ENCODE measurements at places on chromosomes 13 and 19.

DNA sequence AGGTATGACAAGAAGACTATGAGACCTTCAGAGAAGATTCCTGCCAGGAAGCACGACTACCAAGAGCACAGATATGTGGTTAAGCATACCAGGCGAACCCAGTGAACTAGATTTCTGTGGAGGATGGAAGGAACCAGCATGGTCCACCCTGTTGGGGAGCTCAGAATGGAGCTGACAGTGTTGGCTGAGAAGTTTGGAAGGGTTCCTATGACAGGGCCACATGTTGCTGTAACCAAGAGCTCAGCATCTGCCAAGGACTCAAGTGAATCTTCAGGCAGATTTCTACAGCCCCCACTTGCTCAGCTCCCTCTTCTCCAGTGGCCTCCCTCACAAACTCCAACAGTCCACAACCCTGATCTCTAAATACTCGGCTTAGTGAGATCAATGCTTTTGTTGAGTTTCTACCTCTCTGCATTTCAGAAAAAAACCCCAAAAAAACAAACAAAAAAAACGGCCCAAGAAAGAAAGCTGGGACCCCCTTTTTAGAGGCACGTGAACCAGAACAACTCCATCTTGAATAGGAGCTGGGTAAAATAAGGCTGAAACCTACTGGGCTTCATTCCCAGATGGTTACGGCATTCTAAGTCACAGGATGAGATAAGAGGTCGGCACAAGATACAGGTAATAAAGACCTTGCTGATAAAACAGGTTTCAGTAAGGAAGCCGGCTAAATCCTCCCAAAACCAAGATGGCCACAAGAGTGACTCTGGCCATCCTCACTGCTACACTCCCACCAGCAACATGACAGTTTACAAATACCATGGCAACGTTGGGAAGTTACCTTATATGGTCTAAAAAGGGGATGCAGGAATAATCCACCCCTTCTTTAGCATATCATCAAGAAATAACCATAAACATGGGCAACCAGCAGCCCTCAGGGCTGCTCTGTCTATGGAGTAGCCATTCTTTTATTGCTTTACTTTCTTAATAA is 691.1 kb downstream of the UQCRFS1 start:
- no peak for DNase-seq

DNA sequence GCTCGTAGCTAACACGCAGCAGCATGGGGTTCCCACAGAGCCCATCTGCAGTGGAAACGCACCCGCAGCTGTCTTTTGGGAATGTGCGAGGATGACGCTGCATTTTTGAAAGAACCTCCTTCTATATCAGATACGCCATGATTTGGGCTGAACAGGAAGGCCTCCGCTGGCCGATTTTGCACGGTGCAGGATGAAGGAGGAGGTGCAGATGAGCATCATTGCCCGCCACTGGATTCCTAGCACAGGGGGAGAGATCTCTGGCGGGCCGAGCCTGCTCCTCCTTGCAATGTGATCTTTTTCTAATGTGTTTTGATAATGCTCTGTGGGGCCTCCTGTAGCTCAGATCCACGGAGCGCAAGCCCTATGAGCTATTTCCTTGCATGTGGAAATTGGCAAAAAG is 55.5 kb downstream of the EFNB2 start:
- no peak for DNase-seq

- DNase-seq = no peak
These were observed 83.5 kb downstream of the PCDH9 start for GRCh38 chr13:67146523-67147130.

DNA sequence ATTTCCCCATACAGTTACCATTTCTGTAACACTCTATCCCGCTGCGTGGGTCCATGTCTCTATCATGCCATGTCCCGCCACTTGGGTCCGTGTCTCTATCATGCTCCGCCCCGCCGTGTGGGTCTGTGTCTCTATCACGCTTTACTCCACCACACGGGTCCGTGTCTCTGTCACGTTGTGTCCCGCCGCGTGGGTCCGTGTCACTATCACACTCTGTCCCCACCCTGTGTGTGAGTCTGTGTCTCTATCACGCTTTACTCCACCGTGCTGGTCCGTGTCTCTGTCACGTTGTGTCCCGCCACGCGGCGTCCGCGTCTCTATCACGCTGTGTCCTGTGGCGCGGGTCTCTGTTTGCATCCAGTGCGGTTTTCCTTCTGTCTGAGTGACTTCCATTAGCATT is 11.6 kb downstream of the ADPRHL1 start:
- DNase-seq = no peak

DNA sequence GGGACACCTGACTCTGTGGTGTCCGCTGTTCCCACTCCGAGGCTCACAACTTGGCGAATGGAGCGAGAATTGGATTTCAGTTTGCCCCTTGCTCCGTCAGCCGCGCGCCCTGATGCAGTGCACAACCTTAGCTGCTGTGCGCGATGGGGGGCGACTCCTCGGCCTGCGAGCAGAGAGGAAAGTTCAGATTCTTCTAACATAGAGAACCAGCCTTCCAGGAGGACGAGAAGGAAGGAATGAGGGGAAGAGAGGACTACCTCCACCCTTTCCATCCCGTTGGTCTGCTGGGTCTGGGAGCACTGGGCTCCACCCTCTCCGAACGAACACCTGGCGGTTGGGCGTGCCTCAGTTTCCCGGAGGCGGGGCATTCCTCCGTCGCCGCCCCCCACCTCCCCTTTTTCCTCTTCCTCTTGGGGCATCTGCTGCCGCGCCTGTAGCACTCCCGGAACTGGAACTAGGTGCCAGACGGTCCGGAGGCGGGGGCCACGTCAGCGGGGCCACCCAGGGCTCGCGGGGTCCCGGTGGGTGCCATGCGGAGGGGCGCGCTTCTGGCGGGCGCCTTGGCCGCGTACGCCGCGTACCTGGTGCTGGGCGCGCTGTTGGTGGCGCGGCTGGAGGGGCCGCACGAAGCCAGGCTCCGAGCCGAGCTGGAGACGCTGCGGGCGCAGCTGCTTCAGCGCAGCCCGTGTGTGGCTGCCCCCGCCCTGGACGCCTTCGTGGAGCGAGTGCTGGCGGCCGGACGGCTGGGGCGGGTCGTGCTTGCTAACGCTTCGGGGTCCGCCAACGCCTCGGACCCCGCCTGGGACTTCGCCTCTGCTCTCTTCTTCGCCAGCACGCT is at the start of gene KCNK6:
TSS of gene KCNK6 (plus strand) at position 425 of the 838 bp plus-strand sequence. CDS start at position 531, 106 bp downstream.
- peak; percentile 38 for DNase-seq

DNA sequence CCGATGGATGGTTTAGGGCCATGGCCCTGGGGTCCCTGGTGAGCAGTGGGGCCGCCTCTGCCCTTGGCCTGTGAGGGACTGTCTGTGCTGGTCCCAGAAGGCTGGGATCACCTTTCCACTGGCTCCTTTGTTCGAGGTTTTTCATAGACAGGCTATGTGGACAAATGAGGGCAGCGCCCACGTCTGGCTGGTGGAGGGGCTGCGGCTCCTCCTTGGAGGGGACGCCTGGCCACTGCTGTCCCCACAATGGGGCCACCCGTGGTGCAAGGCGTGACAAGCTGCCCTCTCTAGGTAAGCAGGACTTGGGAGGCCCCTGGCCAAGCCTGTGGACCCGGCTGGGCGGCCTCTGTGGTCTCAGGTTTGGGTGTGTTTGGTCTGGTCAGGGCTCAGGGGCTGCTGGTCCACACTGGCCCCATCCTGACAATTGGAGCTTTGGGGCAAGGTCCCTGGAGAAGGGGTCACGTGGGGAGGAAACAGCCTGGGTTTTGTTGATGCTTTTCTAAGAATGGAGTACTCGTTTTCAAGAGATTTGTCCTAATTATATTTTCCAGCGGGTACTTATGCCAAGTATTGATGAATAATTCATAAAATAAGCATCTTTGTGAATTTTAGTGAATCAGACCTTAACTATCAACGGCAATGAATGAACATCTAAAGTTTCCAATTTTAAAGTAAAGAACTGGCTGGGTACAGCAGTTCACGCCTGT is 33.3 kb downstream of the MCF2L start:
- DNase-seq = peak; percentile 77

- DNase-seq = no peak
These were observed 487.6 kb downstream of the COG6 start for GRCh38 chr13:40143106-40143505.

DNA sequence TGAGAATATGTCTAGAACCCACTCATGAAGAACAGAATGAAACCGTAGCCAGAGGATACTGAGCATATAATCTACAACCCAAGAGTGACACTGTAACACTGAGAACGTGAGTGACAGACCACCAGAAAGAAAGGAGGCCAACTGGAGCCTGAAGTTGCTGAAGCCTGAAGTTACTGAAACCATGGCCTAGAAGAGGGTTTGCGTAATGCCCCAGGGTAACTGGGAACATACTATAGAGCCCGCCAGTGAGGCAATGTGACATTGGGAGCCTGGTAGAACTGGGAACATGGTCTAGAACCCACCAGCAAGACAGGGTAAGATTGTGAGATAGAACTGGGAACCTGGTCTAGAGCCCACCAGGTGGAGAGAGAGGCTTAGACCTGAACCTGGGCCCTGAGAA is 15.5 kb upstream of the TNFSF14 start:
- DNase-seq = no peak

- DNase-seq = no peak
These were observed 4.7 kb downstream of the CNOT3 start for GRCh38 chr19:54142166-54142780.

GRCh38 chr19:7670150-7670783 is 1.4 kb downstream of the RETN start:
- peak; percentile 71 for DNase-seq

- DNase-seq = no peak
These were observed 35.2 kb downstream of the FAM216B start for GRCh38 chr13:42816538-42816937.

DNA sequence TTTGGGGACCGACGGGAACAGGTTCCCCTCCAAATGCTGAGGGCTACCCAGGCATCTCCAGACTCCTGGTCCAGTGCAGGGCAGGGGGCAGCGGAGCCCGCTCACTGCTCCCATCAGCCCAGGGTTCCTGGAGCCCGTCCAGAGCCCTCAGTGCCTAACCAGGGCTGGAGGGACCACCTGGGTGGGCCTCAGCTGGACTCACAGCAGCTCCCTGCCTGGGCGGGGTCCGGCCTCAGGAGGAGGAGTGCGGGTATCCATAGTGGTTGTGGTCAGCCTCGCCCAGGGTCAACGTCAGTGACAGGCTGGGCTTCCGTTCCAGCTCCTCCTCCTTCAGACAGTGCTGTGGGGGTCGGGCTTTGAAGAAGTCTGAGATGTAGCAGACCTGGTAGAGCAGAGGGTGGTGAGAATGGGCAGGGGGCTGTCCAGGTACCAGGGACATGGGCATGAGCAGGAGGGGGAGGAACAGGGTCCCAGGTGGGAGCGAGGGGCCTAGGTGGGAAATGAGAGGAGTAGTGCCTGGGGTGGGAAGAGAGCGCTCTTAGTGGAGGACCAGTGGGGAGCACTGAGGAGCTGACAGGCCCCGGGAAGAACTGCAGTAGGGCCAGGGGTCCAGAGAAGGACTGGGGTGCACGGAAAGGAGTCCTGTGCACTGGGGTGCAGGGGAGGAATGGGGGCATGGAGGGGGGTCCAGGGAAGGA is 9.9 kb downstream of the PLPP2 start:
- no peak for DNase-seq

DNA sequence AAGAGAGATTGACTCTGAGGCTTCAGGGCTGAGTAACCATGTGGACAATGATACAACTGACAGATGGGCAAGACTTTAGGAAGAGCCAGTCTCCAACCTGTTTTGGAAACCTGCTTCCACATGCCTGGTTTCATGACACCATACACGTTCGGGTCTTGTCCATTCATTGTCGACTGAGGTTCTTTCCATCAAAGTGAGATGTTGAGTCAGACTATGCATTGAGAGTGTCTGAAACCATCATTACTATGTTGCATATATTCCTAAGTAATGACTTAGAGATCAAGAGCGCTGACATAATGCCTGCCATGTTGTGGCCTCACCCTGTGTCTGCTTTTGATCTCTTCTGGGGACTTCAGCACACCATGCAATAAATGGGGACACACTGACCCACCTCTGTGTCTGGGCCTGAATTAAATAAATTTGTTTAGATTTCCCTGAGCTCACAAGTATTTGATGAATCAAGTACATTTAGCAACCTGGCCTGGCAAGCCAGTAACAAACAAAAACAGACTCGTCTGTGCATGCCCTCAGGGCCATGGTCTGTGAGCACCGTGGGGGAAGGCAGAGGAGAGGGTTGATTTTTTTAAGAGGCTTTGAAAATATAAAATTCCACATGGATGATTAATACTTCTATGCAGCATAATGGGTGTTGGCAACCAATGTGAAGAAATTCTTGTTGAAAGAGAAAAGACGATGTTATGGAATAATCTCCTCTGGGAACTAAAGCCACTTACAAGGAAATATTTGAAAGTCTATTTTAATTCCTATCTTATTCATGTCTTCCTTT is 49.9 kb upstream of the UBAC2 start:
- peak; percentile 44 for DNase-seq

GRCh38 chr13:95704510-95704909 is 27.6 kb downstream of the DNAJC3 start:
- peak; percentile 3 for DNase-seq

- DNase-seq = no peak
These were observed 29.0 kb downstream of the UPF1 start for GRCh38 chr19:18860725-18861124.

DNA sequence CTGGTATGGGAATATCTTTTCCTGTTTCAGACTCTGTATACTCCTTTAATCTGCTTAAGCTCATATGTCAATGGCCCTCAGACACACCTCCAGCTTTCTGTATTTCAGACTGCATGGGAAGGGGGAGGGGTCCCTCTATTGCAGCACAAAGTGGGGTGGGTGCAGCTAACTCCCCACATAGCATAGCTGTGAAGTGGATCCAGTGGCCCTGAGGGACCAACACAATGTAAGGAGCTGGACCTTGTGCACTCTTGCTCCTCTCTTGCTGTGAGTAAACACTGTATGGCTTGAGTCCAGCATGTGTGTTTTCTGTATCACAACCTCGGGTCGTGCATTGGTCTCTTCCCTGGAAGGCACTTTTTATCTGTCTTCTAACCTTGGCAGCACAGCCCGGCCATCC is 669.9 kb downstream of the PCDH9 start:
- DNase-seq = no peak

DNA sequence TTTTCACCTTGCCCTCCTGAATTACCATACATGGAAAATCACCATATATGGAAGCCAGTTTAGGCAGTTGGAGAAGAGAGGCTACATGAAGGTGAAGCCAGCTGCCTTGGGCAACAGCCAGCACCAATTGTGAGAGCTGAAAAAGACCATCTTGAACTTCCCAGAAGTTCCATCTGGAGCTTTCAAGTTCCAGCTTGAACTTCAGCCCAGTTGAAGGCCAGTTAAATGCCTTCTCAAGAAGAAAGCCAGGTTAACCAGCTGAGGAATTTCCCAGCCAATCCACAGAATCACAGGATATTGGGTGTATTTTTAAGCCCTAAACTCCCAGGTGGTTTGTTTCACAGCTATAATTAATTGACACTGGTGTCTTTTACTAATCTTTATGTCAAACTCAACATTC is 713.6 kb upstream of the MIR17HG start:
- DNase-seq = no peak

- DNase-seq = no peak
These were observed 8.4 kb downstream of the EPHX3 start for GRCh38 chr19:15223649-15224361.
